Bronchial smooth muscle cell (primary cell): ENCODE measurements at places on chromosomes 7 and 10. TPM values are rescaled to one million over a fixed set of nuclear protein-coding genes. Genes with fewer than 3 reads are reported as not detected.

The KLF14 gene
- total RNA-seq = under 0.01 TPM in 1 of 2 replicates, not detected in the other

The TMEM176B gene
- total RNA-seq = 0.09 TPM in 1 of 2 replicates, not detected in the other

The HTR5A gene
- total RNA-seq = not detected in 2 replicates

The DRGX gene
- total RNA-seq = not detected in 2 replicates

The SPDYE5 gene
- not detected in 2 replicates for total RNA-seq

The GBF1 gene
- 17.0 and 18.6 TPM in 2 replicates for total RNA-seq

The PPP1R17 gene
- total RNA-seq = under 0.01 TPM in 1 of 2 replicates, not detected in the other

The CRTAC1 gene
- total RNA-seq = under 0.01 TPM in 1 of 2 replicates, not detected in the other

The CLRN3 gene
- not detected in 2 replicates for total RNA-seq
